ENCODE measurements at places on chromosomes 16 and 17.

DNA sequence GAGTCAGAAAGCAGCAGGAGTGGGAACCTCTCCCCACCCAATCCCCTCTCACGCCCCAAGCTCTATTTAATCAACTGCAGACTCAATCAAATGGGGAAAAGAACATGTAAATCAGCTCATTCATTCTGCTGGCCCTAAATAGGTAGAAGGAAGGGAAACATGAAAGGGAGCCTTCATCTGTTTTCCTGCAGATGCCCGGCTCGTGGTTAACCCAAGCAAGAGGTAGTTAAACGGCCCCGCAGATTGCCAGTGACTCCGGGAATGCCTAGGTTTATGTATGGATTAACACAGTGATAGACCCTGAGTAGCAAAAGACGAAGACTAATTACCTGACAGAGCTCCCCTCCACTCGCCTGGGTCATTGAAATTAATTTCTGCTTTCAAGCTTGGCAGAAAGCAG lies 542.0 kb downstream of the WWOX start:
- DNase-seq: no peak

DNA sequence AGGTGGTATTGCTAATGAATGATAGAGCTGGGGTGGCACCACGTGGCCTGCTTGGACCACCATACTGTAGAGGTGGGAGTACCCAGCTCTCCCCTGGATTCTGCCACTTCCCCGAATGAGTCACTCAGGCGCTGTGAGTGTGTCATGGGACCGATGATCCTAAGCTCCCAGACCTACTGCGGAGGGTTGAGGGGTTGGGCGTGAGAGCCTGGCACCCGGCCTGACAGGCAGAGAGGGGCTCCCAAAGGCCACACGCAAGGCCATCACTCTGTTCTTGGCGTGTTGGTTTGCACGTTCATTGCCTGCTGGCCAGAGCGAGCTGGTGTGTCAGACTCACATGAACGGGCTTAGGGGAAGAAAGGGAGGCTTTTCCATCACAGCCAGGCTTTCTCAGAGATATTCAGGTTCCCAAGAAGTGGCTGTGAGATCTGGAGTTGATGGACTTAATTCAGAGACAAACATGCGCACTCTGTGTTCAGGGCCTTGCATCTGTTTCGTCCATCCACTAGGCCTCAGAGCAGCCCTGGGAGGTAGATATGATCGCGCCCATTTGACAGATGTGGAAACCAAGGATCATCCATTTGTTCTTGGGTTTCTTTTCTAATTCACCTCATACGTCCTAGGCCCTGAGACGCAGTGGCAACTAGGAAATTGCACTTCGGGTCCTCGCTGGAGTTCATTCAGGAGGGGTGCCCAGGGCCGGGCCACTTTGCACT lies 41.4 kb downstream of the CMIP start:
- DNase-seq: peak; percentile 82

DNA sequence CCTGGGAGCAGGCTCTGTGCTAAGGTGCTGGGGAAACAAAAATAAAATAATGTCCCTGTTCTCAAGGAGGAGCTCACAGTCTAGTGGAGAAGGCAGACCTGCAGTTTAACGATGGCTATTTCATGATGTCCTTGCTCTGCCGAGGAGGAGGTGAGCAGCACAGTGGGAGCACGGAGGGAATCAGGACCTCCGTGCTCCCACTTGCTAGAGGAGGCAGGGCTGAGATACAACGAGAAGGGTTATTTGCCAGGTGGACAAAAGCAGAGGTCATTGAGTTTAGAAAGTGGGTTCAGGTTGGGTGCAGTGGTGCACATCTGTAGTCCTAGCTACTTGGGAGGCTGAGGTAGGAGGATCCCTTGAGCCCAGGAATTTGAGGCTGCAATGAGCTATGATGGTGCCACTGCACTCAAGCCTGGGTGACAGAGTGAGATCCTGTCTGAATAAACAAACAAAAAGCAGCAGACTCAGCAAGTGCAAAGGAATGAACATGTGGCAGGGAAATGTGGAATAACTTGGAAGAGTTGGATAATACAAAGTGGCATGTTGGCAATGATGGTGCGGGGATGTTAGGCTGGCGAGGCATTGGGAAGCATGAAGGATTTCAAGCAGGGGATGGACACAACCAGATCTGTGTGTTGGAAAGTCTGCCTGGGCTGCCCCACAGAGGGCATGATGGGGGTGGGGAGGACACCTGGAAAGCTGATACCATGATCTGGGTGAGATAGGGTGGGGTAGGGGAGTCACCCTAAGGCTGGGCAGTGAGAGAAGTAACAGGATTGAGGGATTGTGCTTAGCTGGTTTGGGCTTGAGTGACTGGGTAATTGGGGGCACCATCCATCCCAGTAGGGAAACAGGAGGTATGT lies 12.8 kb upstream of the TNS4 start:
- no peak for DNase-seq

GRCh38 chr17:18247613-18248001 lies 10.9 kb downstream of the FLII start:
- DNase-seq: no peak

DNA sequence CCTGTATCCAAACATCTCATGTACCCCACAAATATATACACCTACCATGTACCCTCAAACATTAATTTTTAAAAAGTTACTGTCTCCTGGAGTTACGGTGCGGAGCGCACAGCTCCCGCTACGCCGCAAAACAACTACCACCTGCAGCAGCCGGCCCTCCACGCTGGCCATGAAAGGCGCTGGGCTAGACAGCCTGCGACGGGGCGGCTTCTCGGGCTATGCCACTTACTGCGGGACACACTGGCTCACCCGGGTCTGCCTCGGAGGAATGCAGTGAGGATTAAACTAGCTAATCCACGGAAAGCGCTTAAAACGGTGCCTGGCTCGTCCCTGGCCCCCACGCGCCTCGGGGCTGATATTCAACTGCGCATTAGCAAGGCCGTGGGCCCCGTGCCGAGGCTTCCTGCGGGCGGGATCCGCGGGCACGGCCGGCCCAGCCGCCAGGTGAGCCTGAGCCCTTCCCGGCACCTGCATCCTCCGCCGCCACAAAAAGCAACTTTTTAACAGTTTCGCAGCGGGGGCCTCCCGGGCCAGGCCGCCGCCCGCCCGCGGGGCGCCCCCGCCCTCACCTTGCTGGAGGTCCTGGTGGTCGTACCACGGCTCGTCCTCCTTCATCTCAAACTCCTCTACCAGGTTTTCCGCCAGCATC lies 633 bp downstream of the CDR2 start:
- peak; percentile 43 for DNase-seq

DNA sequence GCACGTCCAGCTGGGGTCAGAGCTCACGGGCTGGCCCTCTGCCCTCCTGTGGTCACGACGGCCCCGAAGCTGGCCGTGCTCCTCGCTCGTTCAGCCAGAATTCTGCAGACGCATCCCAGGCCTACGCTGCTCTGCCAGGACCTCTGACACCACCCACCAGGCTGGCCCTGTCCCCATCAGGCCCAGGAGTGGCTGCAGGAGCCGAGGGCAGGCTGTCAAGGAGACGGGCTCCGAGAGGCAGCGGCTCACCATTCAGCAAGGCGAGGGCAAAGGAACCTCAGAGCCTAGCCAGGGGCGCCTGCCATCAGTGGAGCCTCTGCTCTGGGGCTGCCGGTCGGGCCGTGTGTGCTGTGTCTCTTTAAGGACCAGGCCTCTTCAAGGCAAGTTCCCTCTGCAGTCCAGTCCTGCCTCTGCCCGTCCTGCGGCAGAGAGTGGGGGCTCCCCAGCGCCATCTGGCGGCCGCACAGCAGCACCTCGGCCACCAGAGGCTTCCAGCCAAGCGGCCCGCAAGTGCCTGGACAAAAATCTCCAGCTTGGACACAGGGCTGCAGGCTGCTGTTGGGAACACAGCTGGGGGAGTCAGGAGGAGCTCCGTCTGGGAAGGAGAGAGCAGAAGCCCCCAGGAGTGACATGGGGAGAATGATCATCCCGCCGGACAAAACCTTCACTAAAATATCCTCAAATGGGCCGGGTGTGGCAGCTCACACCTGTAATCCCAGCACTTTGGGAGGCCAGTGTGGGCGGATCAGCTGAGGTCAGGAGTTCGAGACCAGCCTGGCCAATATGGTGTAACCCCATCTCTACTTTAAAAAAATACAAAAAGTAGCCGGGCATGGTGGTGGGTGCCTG lies 7.4 kb upstream of the ABR start:
- DNase-seq: peak; percentile 90

DNA sequence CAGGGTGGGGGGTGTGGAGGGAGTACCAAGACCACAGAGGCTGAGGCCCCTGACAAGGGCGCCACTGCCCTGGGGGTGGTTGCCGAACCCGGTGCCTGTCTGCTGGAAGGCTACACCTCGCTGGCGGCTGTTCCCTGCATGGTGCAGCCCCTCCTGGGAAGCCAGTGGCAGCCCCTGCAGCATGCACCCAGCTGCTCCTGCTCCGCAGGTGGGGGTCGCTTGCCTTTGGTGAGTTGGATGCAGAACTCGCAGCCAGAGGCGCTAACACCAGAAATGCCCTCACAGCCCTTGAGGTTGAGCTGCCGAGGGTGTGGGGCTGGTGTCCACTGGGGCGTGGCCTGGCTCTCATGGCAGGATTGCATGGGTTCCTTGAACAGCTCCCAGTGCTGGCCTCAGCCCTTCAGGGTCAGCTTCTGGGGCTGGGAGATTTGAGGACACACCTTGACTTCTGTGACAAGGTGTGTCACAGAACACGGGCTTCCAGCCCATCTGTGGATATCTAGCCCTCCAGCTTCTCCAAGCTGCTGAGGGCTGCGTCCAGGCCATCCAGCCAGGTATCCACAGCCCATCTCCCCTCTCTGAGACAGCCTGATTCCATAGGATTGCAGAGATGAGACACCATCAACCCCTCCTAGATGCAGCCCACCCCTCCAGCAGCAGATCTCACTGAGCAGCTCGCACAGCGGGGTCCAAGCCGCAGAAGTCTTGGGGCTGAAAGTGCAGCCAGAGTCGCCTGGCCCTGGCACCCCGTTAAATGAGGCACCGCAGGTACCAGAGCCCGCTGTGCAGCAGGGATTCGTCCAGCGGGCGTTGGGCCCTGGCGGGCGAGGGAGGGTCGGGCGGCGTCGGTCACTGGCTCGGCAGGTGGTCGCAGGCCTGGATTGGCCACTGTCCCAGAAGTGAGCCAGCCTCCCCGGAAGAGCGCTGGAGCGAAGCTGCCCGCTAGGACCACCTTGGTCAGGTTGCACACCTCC lies 586.3 kb downstream of the KCNJ18 start:
- no peak for DNase-seq

GRCh38 chr17:82479602-82480001 lies 21.1 kb downstream of the NARF start:
- no peak for DNase-seq

- no peak for DNase-seq
Measured at GRCh38 chr17:55174133-55174532, 90.6 kb upstream of the HLF start.

GRCh38 chr17:52148288-52148968 lies 10.1 kb downstream of the CA10 start:
- no peak for DNase-seq

GRCh38 chr16:68236826-68237242 lies 907 bp upstream of the ESRP2 start:
- no peak for DNase-seq

- no peak for DNase-seq
Measured at GRCh38 chr16:56408379-56409098, 16.8 kb downstream of the AMFR start.

- peak; percentile 86 for DNase-seq
Measured at GRCh38 chr16:85420501-85421337, 192.4 kb upstream of the GSE1 start.

- no peak for DNase-seq
Measured at GRCh38 chr17:42920922-42921321, 20.3 kb downstream of the G6PC1 start.

- no peak for DNase-seq
Measured at GRCh38 chr16:19147627-19148026, 20.4 kb upstream of the SYT17 start.

GRCh38 chr16:10663146-10663545 lies 31.6 kb downstream of the TEKT5 start:
- DNase-seq: no peak

- no peak for DNase-seq
Measured at GRCh38 chr17:80708480-80708879, 163.8 kb downstream of the RPTOR start.

Measured in suppressor macrophage treated with lipopolysaccharide for 1 hour (primary cell).